ENCODE measurements at places on chromosomes 6 and 20.

GRCh38 chr6:34225551-34225950 is 11.1 kb upstream of the HMGA1 start:
- no peak for DNase-seq

GRCh38 chr20:38645980-38646858 is 44.6 kb downstream of the ARHGAP40 start:
- DNase-seq = peak; percentile 93

DNA sequence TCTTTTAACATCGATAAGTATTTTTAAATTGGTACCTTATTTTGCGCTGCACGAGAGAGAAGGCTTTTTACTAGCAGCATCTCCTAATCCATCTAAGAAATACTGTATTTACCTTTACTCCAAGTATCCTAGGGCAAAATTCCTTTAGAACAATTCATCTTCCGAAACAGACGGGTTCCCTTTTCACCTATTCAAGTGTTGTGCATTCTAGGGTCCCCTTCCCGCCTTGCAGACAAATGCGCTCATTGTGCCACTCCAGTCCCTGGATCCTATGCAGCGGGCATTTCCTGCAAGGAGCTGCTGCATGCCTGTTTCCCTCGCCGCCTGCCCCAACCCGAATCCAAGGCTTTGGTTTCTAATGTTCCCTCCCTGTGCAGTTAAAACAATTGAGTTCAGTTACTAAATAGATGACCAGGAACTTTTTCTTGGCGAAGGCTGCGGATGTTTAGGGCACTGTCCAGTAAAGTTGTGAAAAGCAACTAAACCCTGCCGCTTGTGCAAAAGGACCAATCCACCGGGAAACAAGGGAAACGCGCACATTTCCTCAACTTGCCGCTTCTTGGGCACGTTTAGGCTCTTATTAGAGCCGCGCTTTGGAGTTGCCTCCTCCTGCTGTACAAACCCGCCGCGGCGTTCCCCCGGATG is 556 bp upstream of the SCAF8 start:
- peak; percentile 16 for DNase-seq

DNA sequence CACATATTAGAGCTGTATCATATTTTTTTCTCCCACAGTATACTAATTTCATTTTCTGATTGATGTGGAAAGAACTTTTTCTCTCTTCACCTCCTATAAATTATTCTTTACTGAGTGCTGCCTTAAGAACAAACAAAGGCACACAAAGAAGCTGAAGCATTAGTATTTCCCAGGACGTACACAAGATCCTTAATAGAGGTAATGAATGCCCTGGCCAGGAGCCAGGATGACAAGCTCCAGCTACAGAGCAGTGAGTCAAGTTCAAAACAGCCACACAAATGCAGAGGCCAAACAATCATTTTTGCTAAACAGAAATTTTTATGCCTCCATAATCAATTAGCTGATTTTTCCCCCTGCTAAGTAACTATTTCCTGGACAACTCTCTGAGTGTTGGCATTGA is 639.6 kb downstream of the EPHA7 start:
- no peak for DNase-seq

GRCh38 chr20:12928755-12929401 is 79.9 kb upstream of the SPTLC3 start:
- no peak for DNase-seq

GRCh38 chr6:24448828-24449525 is 40.4 kb downstream of the GPLD1 start:
- no peak for DNase-seq

DNA sequence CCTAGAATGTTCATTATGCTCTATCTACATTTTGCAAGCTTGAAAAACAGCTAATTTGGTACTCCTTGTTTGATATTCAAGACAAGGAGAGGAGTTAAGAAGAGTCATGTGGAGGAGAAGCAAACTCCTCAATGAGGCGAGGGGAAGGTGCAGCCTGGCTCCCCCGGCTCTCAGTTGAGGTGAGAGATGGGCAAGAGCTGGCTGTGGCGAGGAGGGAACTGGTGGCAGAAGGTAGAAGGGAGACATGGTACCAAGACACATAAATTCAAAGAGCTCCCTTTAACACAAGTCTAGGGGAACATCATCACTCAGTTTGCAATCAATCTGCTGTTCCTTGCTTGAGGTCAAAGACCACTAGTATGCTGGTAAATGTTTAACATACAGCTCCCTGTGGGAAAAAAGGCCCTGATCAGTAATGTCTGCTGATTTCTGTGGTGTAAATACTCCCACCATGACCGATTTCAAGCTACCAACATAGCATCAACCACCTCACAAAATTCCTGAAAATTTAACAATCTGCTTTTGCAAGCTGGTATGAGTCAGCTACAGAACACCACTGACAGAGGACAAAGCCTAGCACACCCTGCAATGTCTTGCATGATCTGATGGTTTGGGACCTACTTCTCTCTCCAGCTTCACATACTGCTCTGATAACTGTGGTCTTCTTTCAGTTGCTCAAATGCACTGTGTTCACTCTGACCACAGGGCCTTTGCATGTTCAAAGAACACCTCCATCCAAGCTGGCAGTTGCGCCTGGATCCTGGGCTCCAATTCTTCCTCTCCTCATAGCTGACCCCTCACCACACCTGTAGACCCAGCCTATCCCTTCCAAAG is 516.3 kb upstream of the CHD6 start:
- DNase-seq = no peak

DNA sequence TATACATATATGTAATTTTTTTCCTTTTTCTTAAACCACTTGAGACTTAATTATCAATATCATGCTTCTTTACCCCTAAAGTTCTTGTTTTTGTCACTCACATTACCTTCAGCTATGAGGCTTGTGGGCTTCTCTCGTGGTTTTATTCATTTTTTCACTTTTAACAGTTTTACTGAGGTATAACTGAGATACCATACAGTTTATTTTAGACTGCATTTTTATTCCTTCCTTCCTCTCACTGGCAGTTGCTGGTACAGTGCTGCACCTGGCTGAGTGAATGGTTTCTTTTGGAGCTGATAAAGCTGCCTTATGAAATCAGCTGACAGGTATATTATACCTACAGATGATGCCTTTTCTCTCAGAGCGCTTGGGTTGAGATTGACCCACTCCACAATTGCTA is 54.4 kb downstream of the LRP11 start:
- no peak for DNase-seq

DNA sequence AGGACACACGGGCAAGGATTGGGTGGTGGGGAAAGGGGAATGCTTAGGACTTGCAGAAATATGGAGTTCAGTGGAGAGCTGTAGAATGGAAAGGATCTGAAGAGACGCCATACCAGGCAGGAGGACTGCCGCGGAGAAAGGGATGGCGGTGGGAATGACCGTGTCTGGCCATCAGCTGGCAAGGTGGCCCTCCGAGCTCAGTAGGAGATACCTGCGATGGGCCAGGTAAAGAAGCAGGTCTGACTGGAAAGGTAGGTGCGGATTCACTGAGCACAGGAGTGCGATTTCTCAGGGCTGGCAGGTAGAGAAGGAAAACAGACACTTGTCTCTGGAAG is 26.0 kb downstream of the PCK1 start:
- DNase-seq = no peak

DNA sequence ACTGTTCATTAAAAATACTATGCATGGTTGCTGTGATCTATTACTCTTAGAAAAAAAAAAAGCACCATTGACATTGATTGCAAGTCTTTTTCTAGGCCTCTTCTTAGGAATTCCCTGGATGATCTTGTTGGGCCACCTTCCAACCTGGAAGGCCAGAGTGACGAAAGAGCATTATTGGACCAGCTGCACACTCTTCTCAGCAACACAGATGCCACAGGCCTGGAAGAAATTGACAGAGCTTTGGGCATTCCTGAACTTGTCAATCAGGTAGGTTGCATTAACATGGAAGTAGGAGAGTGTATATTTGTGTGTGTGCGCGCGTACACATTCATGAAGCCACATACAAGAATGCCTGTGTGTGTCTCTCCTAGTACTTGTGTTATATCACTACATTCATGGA is 140.4 kb downstream of the NCOA3 start:
- DNase-seq = no peak
